ENCODE measurements at places on chromosomes 1 and 21.

GRCh38 chr1:31231802-31232201 lies 7.9 kb downstream of the NKAIN1 start:
- no peak for DNase-seq

- no peak for DNase-seq
Measured at GRCh38 chr1:31154632-31155215, 85.0 kb downstream of the NKAIN1 start.

DNA sequence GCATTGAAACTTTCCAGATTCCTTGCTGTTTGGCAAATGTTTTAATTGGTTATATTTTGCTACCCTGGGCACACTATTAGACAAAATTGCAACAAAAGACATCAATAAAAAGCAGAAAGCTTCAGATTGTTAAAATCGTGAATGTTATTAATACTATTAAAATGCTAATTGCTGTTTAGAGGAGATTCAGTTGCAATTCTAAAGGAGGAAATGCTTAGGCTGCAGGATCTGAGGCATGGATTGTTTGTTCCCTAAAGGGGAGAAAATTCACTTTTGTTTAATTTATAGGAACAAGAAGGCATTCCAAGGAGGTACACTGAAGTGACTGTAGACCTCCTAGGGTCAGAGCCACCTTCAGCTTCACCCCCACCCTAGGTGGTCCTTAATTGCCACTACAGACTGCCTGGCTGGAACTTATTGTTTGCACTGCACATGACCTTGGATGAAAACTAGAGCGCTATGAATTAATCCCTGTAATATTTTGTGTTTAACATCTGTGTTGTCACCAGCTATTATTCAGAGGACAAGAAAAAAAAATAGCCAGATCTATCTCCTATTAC lies 1266.9 kb upstream of the ADGRL2 start:
- DNase-seq: no peak

DNA sequence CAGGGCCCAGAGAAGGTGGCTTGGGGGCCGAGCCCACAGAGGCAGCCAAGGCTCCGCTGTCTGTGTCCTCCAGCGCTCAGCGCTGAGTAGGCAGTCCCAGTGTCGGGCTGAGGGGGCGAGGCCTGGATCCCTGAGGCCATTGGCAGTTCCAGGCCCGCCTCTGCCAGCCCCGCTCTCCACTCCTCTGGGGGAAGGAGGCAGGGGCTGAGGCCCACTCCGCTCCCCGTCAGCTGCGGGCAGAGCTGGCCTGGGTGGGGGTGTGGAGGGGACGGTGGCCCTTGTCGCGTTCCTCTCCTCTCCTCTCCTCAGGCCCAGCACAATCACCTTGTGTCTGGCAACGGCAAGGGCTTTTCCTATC lies 132.8 kb downstream of the CASZ1 start:
- no peak for DNase-seq

DNA sequence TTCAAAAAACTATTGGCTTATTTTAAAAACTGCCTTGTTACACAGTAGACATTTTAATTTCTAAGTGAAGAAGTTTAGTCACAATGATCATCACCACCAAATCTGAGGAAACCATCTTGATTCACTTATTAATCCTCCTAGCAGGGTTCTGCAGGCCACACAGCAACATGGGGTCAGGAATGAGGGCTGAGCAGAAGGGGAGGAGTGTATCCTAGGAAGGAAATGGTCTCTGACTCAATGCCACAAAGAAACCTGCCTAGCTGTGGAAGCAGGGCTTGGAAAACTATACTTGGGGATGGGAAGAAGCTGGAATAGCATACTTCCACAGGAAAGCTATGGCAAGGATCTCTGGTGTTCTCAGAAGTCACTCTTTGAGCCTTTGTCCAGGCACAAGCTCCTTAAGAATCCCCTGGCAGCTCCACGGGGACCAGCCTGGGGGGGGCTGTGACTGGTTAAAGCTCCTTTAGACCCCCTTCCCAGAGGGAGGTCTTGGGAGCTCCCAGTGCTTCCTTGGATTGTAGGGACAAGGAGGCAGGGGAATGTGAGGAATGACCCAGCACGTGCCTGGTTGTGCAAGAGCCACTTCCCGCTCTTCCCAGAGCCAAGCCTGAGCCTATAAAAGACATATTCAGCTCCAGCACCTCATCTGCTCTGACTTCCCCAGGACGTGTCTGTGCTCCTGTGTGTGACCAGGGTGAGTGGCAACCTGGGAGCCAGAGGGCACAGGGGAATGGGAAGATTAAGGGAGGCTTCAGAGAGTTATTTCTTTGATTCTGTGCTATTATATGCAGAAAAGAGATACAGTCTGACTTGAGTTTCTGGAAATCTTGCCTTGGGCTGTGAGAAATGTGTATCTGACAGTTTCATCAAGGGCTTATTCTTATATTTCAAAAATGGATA lies at the start of gene LCE2A:
LCE2A (plus strand) TSS at position 645 of the 900 bp plus-strand sequence. CDS start 557 bp downstream, outside the sequence.
- DNase-seq: no peak

DNA sequence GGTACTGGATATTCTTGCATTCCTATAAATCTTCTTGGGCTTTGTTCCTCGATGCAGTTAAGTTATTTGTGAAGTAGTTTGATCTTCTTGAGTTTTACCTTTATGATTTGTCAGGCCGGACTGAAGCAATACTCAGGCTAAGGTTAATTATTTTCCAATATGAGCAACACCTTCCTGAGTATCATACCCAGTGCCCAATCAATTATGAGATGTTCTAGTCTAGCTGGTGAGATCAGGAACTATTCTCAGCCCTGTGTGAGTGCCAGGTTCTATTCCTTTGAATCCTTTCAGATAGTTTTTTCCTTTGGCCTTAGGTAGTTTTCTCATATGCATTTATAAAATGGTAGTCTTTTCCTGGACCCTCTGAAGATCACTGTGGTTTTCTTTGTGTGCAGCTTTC lies 92.5 kb downstream of the SCMH1 start:
- no peak for DNase-seq

GRCh38 chr1:21114431-21114830 lies 62.3 kb downstream of the EIF4G3 start:
- no peak for DNase-seq

DNA sequence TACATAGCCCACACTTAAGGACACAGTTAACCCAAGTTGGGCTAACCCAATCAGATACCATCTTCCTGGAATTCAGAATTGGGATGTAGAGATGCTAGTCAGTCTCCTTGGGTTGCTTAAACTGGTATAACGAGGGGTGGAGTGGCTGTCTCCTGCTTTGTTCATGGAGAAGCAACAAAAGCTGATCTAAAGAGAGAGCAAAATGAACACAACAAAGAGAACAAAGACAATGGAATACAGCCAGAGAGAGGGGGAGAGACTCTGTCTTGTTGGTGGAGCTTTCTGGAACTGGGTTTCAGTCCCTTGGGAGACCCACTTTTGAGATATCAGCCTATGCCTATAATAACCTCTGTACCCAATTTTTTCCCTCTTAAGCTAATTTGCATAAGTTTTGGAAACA lies 138.1 kb downstream of the ATG4C start:
- DNase-seq: no peak

Measured in naive thymus-derived CD4-positive, alpha-beta T cell (primary cell).